ENCODE measurements at places on chromosomes 7 and 10.
A peak's percentile ranks its signal among the peaks of the same experiment; 100 is the strongest.

GRCh38 chr10:7438196-7438986 is 27.6 kb upstream of the SFMBT2 start:
- DNase-seq: no peak

DNA sequence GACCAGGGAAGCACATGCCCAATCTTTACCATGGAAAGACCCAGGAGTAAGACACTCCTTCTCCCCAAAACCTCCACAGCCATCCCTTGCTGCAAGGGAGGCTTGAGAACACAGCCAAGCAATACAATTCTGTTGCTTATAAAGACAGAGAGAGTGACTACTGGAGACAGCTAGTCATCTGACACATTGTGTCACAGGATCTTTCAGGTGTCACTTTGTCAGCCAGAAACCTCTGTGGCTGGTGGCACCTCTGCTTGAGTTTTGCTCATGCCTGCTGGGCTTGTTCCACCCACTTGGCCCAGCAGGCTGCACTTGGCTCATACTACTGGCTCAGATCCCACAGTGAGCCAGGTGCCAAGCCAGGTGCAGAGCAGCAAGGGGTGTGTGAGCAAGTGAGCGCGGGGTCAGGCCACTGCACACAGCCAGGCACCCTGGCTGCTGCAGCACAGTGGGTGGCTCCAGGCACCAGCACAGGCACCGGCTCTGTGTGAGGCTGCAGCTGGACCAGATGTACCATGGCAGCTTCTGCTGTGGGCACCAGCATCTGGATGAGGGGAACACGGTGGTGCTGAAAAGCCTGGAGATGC is 12.4 kb upstream of the PRLHR start:
- DNase-seq: no peak

- no peak for DNase-seq
Measured at GRCh38 chr10:308572-309085, 173.4 kb downstream of the ZMYND11 start.

GRCh38 chr7:93226310-93226709 is at the start of gene HEPACAM2:
Gene HEPACAM2 (minus strand): TSS chr7:93226469.
- DNase-seq: no peak

- no peak for DNase-seq
Measured at GRCh38 chr7:44242091-44242490, 41.3 kb downstream of the YKT6 start.

- DNase-seq: peak; percentile 56
Measured at GRCh38 chr7:100585511-100586265, at the start of gene LRCH4. Gene LRCH4 (minus strand): TSS chr7:100586129. CDS start chr7:100586100, 29 bp downstream.

GRCh38 chr7:88321694-88322093 is 15.0 kb upstream of the STEAP4 start:
- no peak for DNase-seq

DNA sequence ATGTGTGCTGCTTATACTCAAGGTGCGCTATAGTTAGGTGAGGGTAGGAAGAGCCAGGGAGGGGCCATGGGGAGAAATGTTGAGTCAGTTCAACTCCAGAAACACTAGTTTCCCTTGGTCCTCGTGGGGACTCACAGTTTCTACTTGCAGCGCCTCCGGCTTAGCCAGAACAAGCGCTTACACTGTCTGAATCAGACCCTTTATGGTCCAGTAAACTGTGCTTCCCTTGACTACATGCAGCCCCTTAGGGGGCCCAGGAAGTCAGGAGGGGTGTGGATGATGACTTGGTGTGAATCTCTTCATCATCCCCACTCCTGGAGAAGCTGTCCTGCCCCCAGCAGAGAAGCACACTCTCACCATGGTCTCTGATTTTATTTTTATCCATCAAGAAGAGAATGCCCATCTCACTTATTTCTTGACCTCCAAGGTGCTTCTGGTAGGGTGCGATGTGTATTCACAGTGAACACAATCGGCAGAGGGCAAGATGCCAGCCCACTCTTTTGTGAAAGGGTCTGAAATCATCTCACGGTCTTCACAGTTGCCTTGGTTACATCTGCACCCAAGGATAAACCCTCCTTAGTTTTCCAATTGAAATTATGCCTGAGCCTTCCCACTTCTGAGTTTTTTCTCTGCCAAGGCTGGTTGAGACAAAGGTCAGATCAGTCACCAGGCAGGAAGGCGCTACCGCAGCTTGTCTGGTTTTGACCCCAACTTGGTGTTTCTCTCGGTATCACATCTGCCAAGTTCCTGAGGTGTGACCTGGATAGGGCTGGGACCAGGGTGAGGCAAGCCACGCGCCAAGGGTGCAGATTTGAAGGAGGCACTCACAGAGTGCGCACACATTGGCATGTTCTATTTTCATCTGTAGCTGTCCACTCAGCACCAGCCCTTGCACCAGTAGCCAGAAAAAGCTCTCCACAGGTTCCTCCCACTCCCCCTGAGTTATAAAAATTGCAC is 62.7 kb upstream of the LRRC4 start:
- DNase-seq: peak; percentile 76

DNA sequence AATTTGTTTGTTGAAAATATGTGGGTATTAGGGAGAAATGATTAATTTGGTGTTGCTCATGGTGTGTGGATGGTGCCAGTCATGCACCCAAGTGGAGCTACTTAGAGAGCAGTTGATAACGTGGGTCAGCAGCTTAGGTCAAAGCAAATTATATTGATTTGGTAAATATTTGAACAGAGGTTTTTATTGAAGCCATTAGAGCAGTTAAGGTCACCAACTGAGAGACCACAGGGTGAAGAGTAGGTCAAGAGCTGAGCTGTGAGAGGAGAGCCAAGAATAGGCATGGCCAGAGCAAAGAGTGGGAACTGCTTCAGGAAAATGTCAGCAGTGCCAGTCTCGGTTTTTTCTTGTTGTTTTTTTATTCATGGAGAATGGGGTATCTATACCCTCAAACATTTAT is 97.9 kb downstream of the TMEM168 start:
- DNase-seq: no peak

DNA sequence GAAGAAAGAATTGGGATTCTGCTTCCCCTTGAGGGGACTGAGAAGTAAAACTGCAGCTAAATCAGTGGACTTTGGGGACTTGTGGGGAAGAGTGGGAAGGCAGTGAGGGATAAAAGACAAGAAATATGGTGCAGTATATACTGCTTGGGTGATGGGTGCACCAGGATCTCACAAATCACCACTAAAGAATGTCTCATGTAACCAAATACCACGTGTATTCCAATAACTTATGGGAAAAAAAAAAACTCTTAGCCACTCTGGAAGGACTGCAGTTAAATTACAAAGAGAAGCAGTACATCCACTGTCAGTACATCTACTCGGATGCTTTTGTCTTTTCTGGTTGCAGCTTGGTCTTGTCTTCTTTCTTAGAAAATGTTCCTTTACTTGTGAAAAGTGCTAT is 27.4 kb upstream of the GOT1 start:
- no peak for DNase-seq

- DNase-seq: peak; percentile 33
Measured at GRCh38 chr7:127953423-127954356, 77.5 kb downstream of the LRRC4 start.

DNA sequence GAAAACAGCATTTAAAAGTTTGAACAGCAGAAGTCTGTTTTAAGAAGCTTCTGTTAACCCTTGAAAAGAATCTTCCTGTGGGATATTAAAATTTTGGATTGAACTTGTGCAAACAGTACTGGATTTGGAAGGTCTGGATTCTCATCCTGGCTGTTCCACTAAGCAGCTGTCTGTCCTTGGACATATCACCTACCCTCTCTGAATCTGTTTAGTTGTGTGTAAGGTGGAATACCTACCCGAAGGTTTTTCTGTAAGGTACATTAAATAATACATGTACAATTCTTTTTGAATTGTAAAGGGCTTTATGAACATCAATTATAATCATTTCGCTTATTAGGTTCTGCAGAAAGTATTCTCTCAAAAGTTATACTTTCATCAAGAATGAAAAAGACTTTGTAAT is 2.2 kb downstream of the PDCD4 start:
- DNase-seq: no peak

GRCh38 chr7:29033584-29033983 is 75.5 kb upstream of the TRIL start:
- no peak for DNase-seq

DNA sequence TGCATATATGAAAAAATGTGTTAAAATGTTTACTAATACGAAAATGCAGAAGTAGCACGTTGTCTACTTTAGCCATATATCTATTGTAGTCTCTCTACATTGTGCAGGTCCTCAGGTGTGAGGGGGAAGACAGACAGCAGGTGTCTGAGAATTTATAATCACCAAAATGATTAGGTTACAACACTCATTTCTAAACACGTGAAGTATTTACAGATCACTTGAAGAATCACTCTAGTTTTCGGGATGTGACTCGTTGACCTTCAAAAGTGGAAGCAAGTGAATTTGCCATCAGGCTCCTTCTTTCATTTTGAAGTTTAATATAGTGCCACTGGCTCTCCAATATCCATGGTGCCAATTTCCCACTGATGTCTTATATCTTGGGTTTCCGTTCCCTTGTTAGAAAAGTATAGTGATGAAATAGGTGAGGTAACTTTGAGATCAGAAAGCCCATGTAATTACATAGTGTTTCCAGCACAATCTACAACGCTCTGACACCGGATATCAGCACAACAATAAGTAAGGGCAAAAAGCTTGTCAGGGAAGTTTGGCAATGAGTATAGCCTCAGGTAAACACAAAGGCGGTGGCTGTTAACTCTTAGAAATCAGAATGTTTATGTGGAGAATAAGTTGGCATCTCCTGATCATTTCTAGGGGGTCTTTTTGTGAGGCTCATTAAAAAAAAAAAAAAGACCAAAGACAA is 57.5 kb upstream of the SP4 start:
- no peak for DNase-seq

DNA sequence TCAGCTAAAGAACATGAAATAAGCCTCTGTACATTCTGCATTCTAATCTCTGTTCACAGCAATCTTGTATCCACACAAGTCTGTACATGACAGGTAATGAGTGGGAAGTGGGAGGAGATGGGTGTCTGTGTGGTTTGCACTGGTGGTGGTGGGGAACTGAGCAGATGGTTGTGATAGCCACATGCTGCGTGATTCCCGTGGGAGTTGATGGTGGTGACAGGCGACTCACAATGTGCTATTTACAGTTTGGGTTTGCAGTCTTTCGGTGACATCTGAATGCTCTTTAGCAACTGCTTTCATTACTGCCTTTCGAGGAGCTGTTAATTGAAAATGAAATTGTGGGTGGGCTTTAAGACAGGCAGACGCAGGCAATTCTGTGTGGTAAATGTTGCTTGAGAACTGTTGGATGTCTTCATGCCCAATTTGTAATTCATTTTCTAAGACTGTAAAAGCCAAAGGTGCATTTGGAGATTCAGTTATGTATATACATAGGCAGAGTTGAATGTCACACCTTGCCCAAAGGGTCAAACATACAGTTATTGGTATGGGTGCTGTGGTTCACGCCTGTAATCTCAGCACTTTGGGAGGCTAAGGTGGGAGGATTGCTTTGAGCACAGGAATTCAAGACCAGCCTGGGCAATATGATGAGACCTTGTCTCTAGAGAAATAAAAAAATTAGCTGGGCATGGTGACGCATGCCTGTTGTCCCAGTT is 308.2 kb downstream of the AUTS2 start:
- DNase-seq: no peak

- no peak for DNase-seq
Measured at GRCh38 chr10:100357059-100357858, 10.2 kb downstream of the SCD start.

DNA sequence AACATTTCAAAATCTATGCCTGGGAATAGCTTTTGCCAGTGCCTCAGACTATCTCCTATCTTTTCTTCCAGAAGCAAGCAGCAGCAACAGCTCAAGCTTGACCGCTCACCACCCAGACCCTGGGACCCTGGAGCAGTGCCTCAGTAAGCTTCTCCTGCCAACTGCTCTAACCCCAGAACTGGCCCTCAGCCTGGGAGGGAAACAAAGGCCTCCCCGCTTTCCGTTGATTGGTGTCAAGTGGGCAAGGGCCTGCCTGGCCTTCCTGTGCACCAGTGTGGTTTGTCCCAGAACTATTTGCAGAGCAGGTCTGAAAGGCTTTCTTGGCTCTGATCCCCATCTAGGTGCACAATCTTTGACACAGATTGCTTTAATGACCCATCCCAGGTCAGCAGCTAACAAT is 3.3 kb upstream of the ATP6V0A4 start:
- no peak for DNase-seq

GRCh38 chr7:142104550-142105527 is 6.7 kb upstream of the MGAM2 start:
- peak; percentile 81 for DNase-seq

- DNase-seq: no peak
Measured at GRCh38 chr10:69104994-69105790, 17.3 kb downstream of the SRGN start.

DNA sequence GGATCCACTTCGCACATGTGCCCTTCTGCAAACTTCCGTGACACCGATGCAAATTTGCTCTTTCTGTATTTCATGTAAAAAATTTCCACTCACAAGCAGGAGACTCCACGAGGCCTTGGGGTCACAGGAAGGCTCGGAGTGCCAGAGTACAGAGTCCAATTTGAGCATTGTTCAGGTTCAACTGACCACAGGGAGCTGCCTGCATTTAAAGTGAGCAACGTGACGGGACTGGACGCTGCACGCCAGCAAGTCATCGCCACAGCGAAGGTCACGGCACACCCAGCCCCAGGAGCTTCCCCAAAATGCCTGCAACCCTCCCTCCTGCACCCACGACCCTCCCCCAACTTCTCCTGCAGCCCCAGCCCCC is 41.5 kb upstream of the NKX6-2 start:
- no peak for DNase-seq

- no peak for DNase-seq
Measured at GRCh38 chr7:22812353-22812752, 10.3 kb downstream of the TOMM7 start.

GRCh38 chr10:78559661-78560340 is 509.0 kb upstream of the ZMIZ1 start:
- DNase-seq: no peak

DNA sequence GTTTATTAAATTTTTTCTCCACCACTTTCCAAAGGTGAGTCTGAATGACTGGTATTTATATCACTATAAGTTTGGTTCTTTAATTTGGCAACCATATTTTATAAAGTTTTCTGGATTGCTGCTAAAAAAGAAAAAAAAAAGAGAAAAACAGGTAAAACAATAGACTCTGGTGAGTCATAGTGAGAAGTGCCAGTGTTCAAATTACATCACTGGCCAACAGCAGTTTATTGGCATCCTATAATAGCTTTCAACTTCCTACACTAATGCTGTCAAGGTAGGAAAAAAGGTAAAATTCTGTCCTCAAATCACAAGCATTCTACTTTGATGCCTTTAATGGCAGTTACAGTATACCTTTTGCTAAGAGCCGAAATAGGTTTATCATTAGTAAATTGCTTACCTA is 808.8 kb downstream of the GRM8 start:
- peak; percentile 9 for DNase-seq

- DNase-seq: no peak
Measured at GRCh38 chr10:93707623-93708022, 5.2 kb upstream of the FRA10AC1 start.
